ENCODE measurements at places on chromosomes 4 and X. TPM values are rescaled to one million over a fixed set of nuclear protein-coding genes. Genes with fewer than 3 reads are reported as not detected.

- DNase-seq = no peak
- H3K27ac ChIP-seq = no peak overlapping the region
- H3K4me3 ChIP-seq = no peak overlapping the region
- no peaks in the 10 kb centered on the region for H3K27me3 ChIP-seq
- no peaks in the 10 kb centered on the region for H3K4me1 ChIP-seq
These were observed 13.6 kb downstream of the UVSSA start for GRCh38 chr4:1360423-1361283.

- no peaks in the 10 kb centered on the region for H3K36me3 ChIP-seq
- H3K4me1 ChIP-seq = no peaks in the 10 kb centered on the region
- H3K4me3 ChIP-seq = no peak overlapping the region
- H3K27me3 ChIP-seq = no peaks in the 10 kb centered on the region
- DNase-seq = no peak
These were observed 101.6 kb upstream of the TEX13D start for GRCh38 chrX:124230655-124231450.

Gene RBMXL3
- not detected for total RNA-seq

Gene ADGRG2
- 1.2 TPM for total RNA-seq

GRCh38 chrX:143669395-143669794, 33.5 kb upstream of the SLITRK4 start:
- no peaks in the 10 kb centered on the region for H3K36me3 ChIP-seq
- H3K4me1 ChIP-seq = no peaks in the 10 kb centered on the region
- no peak overlapping the region for H3K27ac ChIP-seq
- H3K27me3 ChIP-seq = no peaks in the 10 kb centered on the region
- DNase-seq = peak; percentile 14
- no peak overlapping the region for H3K4me3 ChIP-seq

Gene MYL5
- total RNA-seq = 17.9 TPM

DNA sequence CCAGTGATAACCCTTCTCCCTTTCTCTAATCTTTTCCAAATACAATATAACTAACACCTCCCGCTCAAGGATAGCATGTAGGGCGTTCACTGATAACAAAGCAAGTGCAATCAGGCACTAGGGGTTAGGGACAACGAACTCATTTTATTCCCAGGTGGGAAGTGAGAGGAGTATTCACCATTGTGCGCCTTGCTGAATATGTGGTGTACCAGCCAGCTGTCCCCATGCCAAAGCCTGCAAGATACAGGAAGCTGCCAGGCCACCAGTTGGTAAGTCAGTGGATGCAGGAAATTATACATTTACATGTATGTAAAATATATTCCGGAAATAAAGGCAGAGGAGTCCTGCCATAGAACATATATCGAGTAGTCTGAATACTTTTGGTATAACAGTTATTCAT, 6.3 kb upstream of the HPRT1 start:
- no peak overlapping the region for H3K4me3 ChIP-seq
- H3K36me3 ChIP-seq = no peaks in the 10 kb centered on the region
- H3K27me3 ChIP-seq = no peaks in the 10 kb centered on the region
- H3K27ac ChIP-seq = no peak overlapping the region

- no peaks in the 10 kb centered on the region for H3K36me3 ChIP-seq
- no peak overlapping the region for H3K27ac ChIP-seq
- no peak overlapping the region for H3K4me3 ChIP-seq
- peaks cover 5% of the 10 kb centered on the region for H3K4me1 ChIP-seq
- H3K27me3 ChIP-seq = no peaks in the 10 kb centered on the region
- no peak for DNase-seq
These were observed 88.9 kb downstream of the RTL5 start for GRCh38 chrX:72042852-72043248.

GRCh38 chrX:101429934-101430333, 21.9 kb downstream of the HNRNPH2 start:
- no peaks in the 10 kb centered on the region for H3K27me3 ChIP-seq
- H3K27ac ChIP-seq = no peak overlapping the region
- H3K4me3 ChIP-seq = no peak overlapping the region
- H3K36me3 ChIP-seq = peaks cover 2% of the 10 kb centered on the region
- no peaks in the 10 kb centered on the region for H3K4me1 ChIP-seq

GRCh38 chr4:118400356-118400755, 47.6 kb upstream of the PRSS12 start:
- no peak overlapping the region for H3K4me3 ChIP-seq
- H3K27ac ChIP-seq = no peak overlapping the region
- H3K4me1 ChIP-seq = no peaks in the 10 kb centered on the region
- no peak for DNase-seq

DNA sequence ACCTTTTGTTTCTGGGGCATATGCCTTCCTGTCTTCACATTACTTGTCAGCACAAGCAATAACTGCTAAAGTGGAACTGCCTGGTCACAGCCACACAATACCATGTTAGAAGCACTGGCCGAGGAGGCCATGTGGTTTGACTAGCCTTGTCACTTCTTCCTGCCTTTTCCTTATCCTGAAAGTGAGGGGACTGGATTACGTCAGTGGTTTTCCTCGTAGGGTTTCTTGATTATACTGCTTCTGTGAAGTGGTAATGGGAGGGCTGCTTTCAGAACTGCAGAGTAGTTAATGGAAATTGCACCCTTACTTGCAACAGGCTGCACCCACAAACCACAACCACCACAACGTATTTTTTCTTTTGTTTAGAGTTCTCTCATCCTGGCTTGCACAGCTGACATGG, 26.6 kb downstream of the ZRSR2 start:
- DNase-seq = no peak
- no peak overlapping the region for H3K27ac ChIP-seq
- H3K4me3 ChIP-seq = no peak overlapping the region
- H3K36me3 ChIP-seq = peaks cover 3% of the 10 kb centered on the region
- H3K4me1 ChIP-seq = no peaks in the 10 kb centered on the region

GRCh38 chrX:83508526-83509253, 600 bp downstream of the POU3F4 start:
- H3K4me3 ChIP-seq = peak overlapping the region; percentile 36
- H3K27ac ChIP-seq = no peak overlapping the region
- H3K36me3 ChIP-seq = no peaks in the 10 kb centered on the region
- no peaks in the 10 kb centered on the region for H3K4me1 ChIP-seq
- no peak for DNase-seq

DNA sequence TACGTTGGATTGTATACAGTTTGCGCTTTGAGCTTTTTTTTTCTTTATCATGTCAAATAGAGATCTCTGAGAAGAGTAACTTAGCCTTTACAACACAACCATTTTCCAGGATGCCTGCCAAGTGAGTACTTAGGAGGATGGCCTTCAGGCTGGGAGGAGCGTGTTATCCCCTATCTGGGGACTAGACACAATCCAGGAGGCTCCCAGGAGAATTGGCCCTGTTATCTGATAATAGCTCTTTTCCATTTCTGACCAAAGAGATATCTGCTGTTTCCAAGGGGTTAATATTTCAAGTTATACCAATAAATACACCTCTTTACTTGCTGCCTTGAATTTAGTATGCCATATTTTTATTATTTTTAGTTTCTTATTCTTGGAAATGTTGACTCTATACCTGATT, 169.5 kb upstream of the SMARCAD1 start:
- H3K4me3 ChIP-seq = no peak overlapping the region
- H3K4me1 ChIP-seq = no peaks in the 10 kb centered on the region
- H3K27me3 ChIP-seq = no peaks in the 10 kb centered on the region
- no peaks in the 10 kb centered on the region for H3K36me3 ChIP-seq
- no peak overlapping the region for H3K27ac ChIP-seq

- H3K27ac ChIP-seq = no peak overlapping the region
- no peaks in the 10 kb centered on the region for H3K36me3 ChIP-seq
- no peak for DNase-seq
- no peaks in the 10 kb centered on the region for H3K27me3 ChIP-seq
- H3K4me3 ChIP-seq = no peak overlapping the region
- H3K4me1 ChIP-seq = no peaks in the 10 kb centered on the region
These were observed 292.0 kb upstream of the SMIM31 start for GRCh38 chr4:164461901-164462300.

Data from kidney (tissue), 22 donors.